ENCODE measurements at places on chromosomes 6 and 20. TPM values are rescaled to one million over a fixed set of nuclear protein-coding genes. Genes with fewer than 3 reads are reported as not detected.

DNA sequence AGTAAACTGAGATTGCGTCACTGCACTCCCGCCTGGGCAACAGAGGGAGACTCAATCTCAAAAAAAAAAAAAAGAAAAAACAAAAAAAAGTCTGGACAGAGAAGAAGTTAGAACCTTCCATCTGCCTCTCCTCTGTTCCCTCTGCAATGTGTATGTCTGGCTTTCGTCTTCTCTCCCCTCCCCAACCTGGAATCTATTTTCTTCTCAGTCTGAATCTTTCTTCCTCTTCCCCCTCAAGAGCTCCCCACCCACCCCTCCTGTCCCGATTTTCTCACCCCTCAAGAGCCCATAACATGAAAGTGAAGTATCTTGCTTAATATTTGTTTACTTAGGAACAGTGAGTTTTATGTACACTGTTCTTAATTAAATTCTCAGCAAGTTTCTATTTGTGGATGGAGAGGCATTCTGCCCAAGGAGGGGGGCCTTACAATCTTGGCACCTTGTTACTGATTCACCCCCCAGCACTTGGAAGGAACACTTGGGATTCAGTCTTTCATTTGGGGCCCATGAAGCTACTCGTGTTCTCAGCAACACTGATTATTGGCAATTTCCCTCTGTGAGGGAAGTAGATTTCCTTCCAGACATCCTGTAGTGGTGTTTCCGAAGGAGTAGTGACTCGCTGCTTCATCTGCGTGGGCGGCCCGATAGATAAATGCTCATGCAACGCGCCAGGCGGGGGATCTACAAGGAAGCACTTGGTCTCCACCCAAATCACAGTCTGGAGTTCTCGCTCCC, 69.3 kb upstream of the SRSF6 start:
- peak; percentile 87 for DNase-seq

- DNase-seq, result no peak
Observed at GRCh38 chr6:116402108-116402937, 31.6 kb downstream of the DSE start.

- no peak for DNase-seq
Observed at GRCh38 chr6:120786682-120787081, 547.6 kb downstream of the TBC1D32 start.

DNA sequence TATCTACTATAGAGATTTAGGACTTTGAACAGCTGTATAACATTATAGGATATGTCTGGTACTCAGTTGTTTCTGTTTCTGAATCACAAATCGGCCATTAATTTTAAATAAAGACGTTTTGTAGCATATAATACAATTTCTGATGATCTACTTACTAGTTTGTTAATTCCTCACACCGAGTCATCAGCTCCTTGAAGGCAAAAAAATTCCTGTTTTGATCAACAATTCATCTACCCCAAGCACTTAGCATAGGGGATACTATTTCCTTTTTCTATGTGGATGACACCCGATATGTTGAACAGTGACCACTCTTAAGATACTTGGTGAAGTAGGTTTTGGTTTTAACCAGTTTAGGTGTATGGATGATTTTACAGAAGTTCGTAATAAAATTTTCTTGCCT, 107.3 kb downstream of the NCOA3 start:
- DNase-seq, result no peak

The SOBP gene
- total RNA-seq, result 15.6 TPM

The GPX5 gene
- total RNA-seq, result not detected
